ENCODE measurements at places on chromosomes 12 and 14. TPM values are rescaled to one million over a fixed set of nuclear protein-coding genes. Genes with fewer than 3 reads are reported as not detected.

GRCh38 chr14:89171628-89172027 lies 245.4 kb downstream of the FOXN3 start:
- DNase-seq = no peak

DNA sequence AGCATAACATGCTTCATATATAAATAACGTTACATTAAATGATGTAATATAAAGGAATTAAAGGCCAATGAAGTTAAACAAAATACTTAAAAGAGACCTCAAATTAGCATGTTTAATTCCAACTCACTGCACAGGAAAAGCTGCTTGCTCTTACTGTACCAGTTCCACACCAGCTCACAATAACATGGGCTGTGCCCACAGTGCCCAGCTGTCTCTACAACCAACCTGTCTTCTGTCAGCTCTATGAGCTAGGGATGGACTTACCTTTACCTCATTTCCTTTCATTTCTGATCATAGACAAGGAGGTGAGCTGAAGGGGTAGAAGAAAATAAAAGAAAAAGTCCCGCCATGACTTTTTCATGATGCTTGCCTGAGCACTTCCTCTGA lies 64.8 kb downstream of the NKX2-1 start:
- no peak for DNase-seq

MANSC4 gene
- not detected for total RNA-seq

- no peak for DNase-seq
Observed at GRCh38 chr14:88515499-88516221, 39.1 kb downstream of the PTPN21 start.

ACVR1B gene
- total RNA-seq = 9.0 TPM

- DNase-seq = no peak
Observed at GRCh38 chr12:57475271-57476161, 4.2 kb downstream of the ARHGAP9 start.
